ENCODE measurements at places on chromosomes 16 and 17.

DNA sequence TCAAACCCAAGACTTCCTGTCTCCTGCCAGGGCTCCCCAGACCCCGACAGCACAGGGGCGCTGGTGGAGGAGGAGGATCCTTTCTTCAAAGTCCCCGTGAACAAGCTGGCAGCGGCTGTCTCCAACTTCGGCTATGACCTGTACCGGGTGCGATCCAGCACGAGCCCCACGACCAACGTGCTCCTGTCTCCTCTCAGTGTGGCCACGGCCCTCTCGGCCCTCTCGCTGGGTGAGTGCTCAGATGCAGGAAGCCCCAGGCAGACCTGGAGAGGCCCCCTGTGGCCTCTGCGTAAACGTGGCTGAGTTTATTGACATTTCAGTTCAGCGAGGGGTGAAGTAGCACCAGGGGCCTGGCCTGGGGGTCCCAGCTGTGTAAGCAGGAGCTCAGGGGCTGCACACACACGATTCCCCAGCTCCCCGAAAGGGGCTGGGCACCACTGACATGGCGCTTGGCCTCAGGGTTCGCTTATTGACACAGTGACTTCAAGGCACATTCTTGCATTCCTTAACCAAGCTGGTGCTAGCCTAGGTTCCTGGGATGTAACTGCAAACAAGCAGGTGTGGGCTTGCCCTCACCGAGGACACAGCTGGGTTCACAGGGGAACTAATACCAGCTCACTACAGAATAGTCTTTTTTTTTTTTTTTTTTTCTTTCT lies 8.1 kb downstream of the SERPINF1 start:
- DNase-seq, result peak; percentile 98

- DNase-seq, result no peak
These were observed 39.3 kb upstream of the CCDC182 start for GRCh38 chr17:57784226-57784895.

DNA sequence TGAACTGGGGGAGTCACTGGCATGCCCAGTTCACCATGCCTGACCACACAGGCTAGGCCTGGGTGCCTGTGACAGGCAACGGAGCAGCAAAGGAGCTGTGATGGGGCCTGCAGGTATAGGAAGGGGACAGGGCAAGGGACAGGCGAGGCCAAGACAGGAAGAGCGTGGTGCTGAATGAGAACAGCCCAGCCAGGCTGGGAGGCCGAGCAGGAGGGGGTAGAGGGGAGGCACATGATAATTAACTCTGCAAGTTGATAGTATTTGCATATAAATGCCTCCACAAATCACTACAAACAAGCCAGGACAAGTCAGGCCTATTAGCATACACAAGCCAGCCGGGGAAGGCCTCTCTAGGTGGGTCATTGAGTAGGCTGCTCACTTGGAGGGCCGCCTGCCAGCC lies 7.8 kb downstream of the ZFHX3 start:
- peak; percentile 47 for DNase-seq

DNA sequence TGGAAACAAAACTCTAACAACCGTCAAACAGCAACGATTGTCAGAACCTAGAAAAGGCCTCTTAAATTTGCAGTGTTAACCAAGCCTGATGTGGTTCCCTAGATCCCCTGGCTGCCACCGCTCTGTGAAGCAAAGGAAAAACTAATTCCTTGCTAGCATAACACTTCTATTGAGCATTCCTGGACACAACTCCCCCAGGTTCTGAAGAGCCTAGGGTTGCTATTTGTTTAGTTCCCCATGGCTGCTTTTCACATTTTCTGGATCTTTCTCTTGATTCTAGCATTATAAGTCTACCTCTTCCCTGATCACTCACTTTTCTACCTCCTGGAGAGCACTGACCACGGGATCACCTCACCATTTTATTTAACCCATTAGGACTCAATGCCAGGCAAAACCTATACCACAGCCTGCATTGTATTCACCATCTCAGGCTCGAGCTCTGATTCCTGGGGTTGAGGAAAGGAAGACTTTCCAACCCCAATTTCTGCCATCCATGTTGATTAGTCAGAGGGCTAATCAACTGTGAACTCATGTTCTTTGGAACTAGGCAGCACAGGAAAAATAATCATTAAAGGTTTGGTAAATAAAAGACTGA lies 692 bp upstream of the KCNJ16 start:
- no peak for DNase-seq

DNA sequence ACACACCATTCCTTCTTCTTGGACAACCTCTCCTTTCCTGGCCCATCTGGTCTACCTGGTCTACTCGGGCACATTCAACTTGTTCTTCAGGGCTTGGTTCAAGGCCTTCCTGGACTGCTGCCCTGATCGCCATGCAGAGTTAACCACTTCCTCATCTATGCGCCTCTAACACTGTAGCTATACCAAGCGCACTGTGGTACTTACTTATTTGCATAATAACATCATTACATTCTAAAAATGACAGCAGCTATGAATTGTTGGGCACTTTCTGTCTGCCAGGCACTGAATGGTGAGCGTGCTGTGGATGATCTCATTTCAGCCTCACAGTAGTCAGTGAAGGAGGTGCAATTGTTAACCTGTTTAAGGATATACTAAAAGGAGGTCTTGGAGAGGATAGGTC lies 66.9 kb upstream of the SDK2 start:
- no peak for DNase-seq

DNA sequence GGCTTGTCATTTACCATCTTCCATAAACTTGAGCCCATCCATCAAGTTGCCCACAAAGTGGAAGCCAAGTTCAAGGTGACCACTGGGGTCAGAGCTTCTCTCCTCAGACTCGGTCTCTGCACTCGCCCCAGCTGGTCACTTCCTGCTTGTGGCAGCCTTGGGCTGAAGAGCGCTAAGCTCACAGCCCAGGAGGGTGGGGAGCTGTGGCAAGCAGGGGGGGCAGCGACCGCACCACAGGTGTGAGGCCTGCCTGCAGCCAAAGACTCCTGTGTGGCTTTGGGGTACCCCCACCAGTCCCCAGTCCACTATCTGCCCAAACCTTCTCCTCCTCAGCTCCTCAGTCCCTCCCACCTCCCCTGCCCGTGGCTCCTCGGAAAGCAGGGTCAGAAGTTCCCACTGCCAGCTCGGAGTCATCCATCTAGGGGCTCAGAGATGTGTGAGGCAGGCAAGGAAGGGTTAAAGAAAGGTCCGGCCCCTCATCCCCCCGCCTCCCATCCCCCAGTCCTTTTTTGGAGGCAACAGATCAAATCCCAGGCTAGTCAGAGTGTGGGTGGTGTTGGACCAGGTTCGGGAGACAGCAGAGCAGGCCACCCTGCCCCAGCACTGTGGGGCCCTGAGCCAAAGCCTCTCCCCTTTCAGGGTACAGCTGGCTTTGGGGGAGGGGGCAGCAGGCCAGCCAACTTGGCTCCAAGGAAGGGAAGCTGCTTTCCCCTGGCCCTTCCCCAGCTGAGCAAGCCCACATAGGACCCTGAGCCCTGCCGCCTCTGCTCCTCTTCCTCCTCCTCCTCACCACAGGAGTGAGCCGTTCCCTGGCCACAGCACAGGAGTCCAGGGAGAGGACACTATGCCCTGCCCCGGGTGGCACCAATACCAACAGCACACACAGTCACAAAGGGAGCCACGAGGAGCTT lies 3.2 kb downstream of the CSF3 start:
- no peak for DNase-seq

DNA sequence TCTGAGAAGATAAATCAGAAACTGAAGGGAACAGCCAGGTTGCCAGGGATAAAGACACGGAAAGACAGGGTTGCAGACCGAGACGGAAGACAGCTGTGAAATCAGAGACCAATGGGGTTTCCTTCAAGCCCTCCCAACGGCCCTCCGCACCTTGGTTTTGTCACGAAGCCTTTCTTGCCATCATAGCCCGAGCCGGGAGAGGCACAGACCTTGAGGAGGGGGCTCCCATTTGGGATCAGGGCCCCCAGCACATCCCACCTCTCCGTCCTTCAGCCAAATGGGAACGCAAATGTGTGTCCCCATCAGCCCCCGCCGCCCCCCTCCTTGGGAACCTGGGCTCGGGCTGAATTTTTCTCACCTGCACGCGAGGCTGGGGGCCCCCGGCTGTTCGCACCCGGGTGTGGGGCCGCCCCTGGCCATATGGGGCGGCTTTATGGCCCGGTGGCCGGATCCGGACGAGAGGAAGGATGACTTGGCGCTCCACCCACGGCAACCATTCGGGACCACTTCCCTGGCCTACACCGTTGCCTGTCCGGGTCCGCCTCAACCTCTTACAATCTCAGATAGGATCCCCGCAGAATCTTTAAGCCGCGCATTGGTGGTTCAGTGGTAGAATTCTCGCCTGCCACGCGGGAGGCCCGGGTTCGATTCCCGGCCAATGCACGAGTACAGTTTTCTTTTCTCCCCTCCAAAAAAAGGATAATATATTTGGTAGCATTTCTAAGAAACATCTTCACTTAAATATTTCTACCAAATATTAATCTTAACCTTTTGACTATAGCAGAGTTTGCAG lies 1.4 kb upstream of the HES7 start:
- peak; percentile 63 for DNase-seq

DNA sequence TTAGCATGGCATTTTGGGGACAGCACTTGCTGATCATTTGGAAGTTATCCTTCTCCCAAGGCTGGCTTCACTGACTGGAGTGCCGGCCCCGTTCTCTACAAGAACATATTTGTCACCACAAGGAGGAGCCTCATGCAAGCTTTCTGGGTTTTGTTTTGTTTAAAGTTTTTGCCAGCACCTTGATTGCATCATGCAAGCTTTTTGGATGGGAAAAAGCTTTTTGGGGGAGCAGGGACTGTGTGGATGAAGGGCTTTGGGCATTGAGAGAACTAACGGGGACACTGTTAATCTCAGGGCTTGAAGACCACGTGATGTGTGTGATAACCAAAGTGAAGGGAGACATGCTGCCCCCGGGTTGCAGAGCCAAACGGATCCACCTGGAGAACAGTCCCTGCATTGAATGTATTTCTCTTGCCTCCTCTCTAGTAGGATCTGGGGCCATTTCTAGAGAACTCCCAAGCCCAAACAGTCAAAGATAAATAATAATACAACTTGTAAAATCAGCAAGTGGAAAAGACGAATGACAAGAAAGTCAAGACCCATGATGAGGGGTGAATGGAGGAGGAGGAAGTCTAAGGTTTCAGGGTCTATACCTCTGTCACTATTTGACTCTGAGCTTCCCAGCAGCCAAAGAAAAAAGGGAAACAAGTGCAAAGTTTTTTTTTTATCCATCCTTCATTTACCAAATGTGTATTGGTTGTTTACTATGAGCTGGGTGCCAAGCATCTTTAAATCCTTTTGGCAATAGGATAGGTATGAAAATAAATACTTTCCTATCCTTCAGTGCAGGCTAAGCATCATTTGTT lies 17.2 kb downstream of the TMEM114 start:
- peak; percentile 61 for DNase-seq

- no peak for DNase-seq
These were observed 76.3 kb downstream of the GAS7 start for GRCh38 chr17:10121971-10122707.

DNA sequence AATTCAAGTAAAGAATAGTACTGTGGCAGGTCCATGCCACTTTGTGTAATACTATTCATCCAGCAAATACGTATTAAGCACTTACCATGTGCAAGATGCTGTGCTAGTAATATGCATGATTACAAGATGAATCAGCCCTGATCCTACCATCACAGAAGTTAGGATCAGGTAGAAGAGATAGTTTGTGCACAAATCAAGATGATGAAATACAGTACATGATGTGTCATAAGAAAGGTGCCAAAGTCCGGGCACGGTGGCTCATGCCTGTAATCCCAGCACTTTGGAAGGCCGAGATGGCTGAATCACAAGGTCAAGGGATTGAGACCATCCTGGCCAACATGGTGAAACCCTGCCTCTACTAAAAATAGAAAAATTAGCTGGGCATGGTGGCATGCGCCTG lies 10.9 kb downstream of the COG4 start:
- DNase-seq, result peak; percentile 95

DNA sequence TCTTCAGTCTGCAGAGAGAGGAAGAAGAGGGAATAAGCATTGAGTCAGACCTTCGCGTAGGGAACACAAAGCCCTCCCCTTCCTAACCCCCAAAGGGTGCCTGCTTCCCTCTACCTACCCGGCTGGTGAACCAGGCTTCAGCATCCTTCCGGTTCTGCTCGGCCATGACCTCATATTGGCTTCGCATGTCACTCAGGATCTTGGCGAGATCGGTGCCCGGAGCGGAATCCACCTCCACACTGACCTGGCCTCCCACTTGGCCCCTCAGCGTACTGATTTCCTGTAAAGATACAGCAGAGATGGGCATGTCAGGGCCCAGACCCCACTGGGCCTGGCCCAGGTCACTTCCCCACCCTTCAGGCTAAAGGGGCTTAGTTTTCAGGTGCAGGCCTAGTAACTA lies 3.8 kb downstream of the KRT19 start:
- no peak for DNase-seq

DNA sequence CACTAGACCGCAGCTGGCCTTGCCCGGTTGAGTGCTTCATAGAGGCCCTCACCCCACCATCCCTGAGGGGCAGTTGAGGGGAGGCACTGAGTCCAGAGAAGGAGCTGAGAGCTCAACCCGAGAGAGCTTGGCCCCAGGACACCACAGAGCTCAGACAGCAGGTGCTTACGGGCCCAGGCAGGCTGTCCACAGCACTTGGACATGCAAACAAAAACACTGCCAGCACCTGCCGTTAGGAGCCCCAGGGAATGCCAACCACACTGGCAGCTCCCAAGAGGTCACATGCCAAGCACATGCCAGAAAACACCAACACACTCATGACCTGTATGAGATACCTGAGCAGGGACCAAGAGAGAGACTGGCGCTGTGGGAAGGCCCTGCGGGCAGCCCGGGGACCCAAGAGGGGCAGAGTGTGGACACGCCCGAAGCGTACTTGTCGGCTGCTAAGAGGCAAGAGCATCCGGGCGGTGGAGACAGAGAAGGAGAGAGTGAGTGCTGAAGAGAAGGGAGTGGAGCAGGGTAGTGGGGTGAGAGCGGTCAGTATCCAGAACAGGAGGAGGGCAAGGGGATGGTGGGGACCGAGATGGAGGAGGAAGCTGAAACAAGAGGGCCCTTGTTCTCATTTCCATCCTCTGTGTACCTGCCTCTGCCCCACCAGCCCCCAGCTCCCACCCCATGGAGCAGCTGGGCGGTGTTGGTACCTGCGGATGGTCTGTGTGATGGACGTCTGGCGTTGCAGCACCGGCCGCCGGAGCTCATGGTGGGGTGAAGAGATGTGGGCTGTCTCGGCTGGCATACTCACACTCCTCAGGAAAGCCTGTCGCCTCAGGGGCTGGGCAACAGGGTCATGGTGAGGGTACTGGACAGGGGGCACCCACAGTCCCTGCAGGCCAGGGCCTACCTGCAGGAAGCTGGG lies 8.2 kb downstream of the RHBDF1 start:
- no peak for DNase-seq

- DNase-seq, result peak; percentile 66
These were observed 9.2 kb downstream of the SP2 start for GRCh38 chr17:47905221-47905733.

- no peak for DNase-seq
These were observed 14.4 kb downstream of the RFWD3 start for GRCh38 chr16:74652249-74652648.

GRCh38 chr17:10156599-10156947 lies 41.8 kb downstream of the GAS7 start:
- DNase-seq, result no peak

GRCh38 chr17:17087424-17088015 lies 45.3 kb downstream of the MPRIP start:
- DNase-seq, result peak; percentile 52

GRCh38 chr17:2983255-2983654 lies 80.2 kb downstream of the OR1D5 start:
- DNase-seq, result no peak

- no peak for DNase-seq
These were observed 424.6 kb upstream of the C16orf82 start for GRCh38 chr16:26642047-26642664.

GRCh38 chr17:14351493-14351892 lies 50.6 kb downstream of the HS3ST3B1 start:
- DNase-seq, result no peak

- no peak for DNase-seq
These were observed 196.3 kb upstream of the CDH11 start for GRCh38 chr16:65318138-65318537.

Data from epithelial cell of esophagus (primary cell).